ENCODE measurements at places on chromosomes 4 and X. TPM values are rescaled to one million over a fixed set of nuclear protein-coding genes. Genes with fewer than 3 reads are reported as not detected.

MAGEB10 gene
- total RNA-seq: not detected

MAGEA2 gene
- not detected for total RNA-seq

SMARCA1 gene
- 0.31 TPM for total RNA-seq

USP17L26 gene
- not detected for total RNA-seq

STARD8 gene
- total RNA-seq: 0.13 TPM

COL4A5 gene
- total RNA-seq: 0.51 TPM

FAM133A gene
- not detected for total RNA-seq

TSPAN7 gene
- 0.24 TPM for total RNA-seq

- no peak for DNase-seq
These were observed 8.9 kb downstream of the JADE1 start for GRCh38 chr4:128818442-128818841.

DNA sequence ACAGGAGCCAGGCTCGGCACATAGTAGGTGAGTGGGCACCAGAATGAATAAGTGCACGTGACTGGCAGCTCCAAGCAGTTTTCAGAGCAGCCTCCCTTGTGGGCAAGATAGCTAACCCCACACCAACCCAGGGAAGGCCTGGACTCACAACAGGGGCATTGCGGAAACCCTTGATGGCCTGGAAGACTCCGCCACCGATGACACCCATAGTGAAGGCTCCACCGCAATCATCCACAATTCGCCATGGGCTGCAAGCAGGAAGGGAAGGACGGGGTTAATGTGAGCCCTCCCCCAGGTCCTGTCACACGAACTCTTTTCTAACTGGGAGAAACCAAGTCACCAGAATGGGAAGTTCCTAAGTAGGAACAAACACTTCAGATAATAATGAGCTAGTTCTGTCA, 957 bp downstream of the TIMM17B start:
- no peak for DNase-seq

- no peak for DNase-seq
These were observed 731.9 kb downstream of the STPG2 start for GRCh38 chr4:97411356-97411755.

DNA sequence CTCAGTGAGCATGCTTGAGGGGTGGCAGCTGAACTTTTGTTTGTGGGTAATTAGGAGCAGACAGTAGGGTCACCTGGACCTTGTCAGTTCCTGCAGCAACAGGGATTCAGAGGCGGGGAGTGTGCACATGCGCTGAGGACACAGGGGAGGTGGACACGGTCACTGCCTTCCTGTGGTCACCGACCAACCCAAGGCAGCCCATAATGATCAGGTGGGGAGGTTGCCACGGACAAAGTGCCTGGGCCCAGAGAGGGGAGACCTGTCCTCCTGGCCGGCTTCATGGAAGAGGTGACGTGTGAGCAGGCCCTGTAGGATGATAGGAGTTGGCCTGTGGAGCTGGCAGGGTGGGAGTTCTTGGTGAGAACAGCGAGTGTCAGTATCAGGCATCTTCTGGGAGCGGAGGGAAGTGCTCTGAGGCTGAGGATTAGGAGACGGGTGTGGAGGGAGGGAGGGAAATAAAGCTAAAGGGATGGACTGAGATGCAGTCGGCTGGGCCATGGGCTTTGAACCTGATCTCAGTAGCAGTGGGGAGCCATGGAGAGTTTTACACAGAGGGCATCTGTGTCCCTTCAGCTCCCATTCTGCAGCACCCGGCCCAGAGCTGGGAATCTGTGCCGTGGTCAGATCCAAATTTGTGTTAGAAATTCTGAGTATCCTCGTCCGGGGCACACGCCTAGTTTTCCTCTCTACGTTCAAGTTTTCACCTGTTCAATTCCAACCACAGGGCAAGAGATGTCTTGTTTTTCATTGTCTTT, 100.0 kb downstream of the PSAPL1 start:
- DNase-seq: no peak

- DNase-seq: no peak
These were observed 22.4 kb upstream of the SH3KBP1 start for GRCh38 chrX:19909761-19910160.

DNA sequence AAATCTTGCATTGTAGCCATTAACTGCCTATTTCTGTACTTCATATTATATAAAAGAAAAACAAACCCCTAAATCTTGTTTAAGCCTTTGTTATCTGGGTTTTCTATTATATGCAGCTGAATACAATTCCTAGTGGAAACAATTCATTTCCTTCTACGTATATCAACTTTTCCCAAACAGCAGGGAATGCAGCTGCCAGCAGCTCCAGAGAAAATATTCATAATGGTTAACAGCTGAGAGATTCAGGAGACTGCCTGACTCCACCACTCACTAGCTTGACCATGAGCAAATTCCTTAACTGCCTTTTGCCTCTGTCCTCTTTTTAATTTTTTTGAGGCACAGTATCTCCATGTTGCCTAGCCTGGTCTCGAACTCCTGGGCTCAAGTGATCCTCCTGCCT, 146.2 kb downstream of the SPATA18 start:
- DNase-seq: no peak

- DNase-seq: no peak
These were observed 8.3 kb upstream of the TLR8 start for GRCh38 chrX:12898073-12898472.

- no peak for DNase-seq
These were observed 314.9 kb upstream of the TRAM1L1 start for GRCh38 chr4:117400039-117400835.

- DNase-seq: no peak
These were observed 107.8 kb downstream of the ANK2 start for GRCh38 chr4:113157086-113157857.

DNA sequence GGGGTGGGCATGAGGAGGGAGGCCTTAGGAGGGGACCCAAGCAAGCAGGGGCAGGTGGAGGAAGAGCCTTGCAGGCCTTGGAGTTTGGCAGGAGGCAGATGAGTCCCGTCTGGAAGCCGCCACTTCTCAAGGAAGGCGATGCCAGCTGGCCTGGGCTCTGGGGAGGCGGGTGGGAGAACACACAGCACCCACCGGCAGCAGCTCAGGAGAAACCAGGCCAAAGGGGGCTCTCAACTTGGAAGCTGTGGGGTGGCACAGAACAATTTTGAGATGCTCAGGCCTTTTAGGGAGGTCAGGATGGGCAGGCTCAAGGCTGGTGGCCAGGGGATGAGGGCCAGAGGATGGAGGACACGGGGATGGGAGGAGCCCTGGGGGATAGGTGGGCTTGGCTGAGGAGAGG, 11.6 kb upstream of the DUSP9 start:
- no peak for DNase-seq

DNA sequence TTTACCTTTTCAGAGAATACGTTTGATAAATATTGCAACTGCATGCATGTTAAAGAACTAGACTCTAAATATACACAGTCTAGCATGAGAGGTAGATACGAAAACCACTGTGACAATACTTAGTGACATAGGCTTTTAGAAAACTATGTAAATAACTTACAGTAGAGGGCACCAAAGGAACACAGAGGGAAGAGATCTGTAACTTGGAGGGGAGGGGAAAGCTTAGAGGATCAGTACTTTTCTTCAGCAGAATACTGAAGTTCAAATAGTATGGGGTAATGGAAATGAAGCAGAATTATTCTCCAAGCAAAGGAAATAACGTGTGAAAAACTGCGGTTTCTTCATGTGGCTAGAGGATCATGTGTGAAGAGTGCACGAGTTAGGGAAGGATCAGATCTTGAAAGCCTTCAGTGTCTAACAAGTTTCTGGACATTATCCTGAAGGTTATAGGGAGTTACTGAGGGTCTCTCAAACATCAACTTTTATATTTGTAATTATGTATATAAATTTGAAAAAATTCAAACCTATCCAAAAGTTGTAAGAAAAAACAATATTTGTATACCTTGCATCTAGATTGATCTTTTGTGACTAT, 264.3 kb downstream of the NPFFR2 start:
- no peak for DNase-seq

DNA sequence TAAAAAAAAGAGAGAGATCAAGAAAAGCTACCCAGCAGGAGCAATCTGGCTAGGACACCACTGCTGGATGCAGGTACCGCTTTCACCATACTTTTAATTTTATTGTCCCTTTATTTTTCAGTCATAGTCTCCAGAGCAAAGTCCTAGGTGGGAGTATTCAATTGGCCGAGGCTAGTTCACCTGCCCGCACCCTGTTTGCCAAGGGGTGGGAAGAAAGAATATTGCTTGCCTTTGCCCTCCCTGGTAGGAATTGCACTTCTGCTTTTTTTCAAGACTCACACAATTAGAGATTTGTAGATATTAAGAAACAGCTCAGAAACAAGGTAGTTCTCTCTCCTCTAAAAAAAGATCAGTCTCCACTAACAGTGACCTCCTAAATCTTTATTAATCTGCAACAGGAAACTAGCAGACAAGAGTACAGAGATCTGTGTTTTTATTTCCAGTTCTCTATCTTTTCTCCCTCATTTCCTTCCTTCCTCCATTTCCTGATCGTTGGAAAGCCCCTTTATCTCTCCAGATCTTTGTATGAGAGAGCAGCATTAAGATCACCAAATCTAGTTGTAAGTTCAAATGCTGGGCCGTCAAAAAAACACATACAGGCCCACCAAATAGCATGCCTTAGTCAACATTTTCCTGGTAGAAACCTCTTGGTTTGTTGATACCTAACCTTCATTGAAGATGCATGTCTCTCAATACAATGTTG, 9.4 kb upstream of the RPGR start:
- DNase-seq: no peak

DNA sequence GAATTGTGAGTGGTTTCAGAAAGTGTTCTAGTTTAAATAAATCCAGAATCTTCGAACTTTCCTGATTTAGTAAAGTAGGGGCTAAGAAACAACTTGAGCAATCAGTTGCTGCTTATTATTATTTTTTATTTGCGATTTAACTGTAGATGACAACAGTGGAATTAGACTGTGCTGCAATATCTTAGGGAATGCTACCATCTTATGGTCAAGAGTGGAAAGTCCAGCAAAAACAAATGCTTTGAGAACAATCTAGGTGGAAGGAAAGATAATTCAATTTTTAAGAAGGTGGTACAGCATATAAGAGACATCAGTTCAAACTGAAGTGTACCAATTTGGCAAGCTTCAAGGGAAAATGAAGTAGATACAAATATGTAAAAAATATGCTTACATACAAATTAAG, 73.3 kb downstream of the CYLC1 start:
- DNase-seq: no peak

- DNase-seq: no peak
These were observed 61.5 kb upstream of the EXOC1L start for GRCh38 chr4:55758066-55758465.

- no peak for DNase-seq
These were observed 36.5 kb downstream of the CLCN5 start for GRCh38 chrX:49958727-49959485.

- no peak for DNase-seq
These were observed 1300.9 kb upstream of the DIAPH2 start for GRCh38 chrX:95383778-95384177.

DNA sequence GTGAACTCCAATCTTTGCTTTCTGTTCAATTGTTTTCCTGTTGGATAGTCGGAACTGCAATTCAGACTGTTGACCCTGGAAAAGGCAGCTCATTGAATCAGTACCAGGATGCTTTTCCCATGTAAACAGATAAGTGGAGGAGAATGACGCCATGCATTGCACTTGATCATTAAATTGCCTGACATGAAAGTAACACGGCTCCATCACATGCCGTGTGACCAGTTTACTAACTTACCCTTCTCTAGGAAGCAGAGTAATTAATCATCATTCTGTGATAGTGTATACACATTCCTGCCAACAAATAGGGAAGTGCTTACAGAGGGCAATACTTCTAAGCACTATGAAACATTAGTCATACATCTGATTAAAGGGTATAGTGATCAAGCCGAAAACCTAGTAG, 101.4 kb downstream of the PPARGC1A start:
- no peak for DNase-seq

DNA sequence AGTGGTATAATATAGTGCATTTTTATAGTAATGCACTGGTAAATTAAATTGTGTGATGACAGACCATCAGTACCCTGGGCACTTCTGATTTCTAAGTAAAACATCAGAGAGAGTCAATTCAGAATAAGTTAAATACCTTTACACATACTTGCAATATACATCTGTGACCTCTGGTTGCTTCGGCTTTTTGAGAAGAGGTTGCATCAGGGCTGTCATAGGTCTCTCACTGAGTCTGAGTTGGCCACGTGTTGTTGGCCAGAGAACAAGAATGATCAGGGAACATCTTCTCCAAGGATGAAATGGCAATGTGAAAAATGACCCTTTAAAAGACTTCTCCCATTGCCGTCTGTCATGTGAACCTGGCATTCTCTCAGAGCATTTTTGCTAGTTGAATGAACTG, 36.9 kb upstream of the PUDP start:
- no peak for DNase-seq

DNA sequence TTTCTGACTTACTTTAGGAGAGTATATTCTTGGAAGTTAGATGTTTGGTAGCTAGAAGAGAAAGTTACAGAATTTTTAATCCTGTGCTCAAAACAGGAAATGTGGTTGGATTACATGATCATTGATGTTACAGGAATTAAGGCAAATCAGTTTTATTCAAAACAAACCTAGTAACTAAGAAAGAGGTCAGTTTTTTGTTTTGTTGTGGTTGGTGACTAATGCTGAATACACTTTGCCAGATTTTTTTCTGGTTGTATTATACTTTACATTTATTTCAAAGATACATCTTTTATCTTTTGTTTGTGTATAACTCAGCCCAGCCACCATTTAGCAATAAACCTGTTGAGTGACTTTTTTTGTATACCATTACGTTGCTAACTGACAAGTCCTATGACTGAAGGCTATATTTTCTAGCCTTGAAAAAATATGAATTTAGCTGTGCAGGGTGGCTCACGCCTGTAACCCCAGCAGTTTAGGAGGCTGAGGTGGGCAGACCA, 116.7 kb downstream of the KLHL8 start:
- no peak for DNase-seq

DNA sequence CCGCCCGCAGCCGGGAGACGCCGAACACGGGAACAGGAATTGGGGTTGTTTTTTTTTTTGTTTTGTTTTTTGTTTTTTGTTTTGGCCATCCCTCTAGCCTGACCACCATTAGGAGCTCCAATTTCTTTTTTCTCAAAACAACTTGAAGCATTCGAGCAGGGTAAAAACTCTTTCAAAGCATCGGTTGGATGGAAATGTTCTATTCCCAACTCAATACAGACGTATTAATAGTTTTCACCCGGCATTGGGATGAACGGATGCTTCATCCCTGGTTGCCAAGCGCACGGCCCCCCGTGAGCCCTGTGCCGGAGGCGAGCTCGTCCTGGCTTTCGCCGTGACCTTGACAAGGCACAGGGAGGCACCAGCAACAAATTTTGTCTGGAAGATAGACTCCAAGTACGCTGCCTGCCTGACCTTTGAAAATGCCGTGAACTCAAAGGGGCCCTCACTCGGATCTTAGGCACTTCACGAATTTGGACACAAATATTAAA, 352 bp upstream of the MAP3K15 start:
- DNase-seq: no peak

DNA sequence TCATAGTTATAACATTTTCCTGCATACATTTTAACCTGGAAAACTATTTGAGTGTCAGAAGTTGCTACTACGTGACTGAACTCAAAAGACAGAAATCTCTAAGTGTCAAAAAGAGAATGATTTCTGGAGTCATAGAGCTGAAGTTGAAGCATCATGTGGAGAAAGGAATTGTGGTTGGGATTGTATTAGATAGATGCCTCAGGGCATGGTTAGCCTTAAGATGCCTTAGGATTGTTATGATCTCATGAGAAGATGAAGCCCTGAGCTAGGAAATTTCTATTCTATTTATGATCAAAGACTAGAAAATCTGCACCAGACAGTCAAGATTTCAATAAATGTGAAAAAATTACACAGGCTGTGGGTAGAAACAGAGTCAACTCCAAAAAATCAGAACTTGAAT, 20.2 kb downstream of the EPGN start:
- no peak for DNase-seq
